Renal cortex interstitium (tissue), 15 donors: ENCODE measurements at places on chromosomes 7 and 10.

GRCh38 chr7:151110236-151110940, 24.1 kb downstream of the AGAP3 start:
- no peak for DNase-seq

GRCh38 chr7:84188786-84189405, 5.7 kb downstream of the SEMA3A start:
- no peak for DNase-seq

DNA sequence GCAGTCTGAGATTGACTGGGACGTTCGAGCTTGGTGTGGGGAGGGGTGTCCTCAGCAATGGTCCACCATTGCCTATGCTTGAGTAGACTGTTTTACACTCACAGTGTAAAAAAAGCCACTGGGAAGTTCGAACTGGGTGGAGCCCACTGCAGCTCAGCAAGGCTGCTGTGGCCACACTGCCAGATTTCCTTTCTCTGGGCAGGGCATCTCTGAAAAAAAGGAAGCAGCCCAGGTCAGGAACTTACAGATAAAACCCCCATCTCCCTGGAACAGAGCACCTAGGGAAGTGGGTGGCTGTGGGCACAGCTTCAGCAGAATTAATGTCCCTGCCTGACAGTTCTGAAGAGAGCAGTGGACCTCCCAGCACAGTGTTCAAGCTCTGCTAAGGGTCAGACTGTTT, 80.3 kb downstream of the BICC1 start:
- DNase-seq: no peak

DNA sequence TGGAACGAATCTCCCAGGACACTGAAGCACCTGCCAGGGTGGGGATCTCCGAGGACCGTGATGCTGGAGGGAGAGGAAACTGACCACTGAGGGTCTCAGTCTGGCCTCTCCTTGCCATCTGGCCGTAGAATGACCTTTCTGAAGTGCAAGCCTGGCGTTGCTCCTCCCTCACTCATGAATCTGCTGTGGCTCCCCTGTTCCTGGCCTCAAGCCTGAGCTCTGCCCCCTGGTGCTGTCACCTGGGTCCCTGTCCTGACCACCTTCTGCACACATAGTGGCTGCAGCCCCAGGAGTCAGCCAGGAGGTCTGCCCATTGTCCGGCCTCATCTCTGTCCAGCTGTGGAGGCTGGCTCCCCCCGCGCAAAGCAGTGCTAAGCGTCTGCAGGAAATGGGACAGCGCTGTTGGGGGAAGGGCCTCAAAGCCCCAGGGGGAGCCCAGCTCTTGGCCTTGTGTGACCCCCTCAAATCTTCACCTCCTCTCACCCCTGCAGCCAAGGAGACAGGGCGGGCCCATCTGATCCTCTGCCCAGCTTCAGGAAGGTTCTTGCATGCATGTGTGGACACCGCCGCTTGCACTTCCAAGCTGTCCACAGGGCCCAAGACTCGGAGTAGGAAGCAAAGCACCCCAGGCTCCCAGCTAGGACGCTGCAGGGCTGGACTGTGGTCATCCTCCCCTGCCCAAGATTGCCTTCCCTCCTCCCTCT, 65.7 kb downstream of the MYL10 start:
- DNase-seq: no peak

DNA sequence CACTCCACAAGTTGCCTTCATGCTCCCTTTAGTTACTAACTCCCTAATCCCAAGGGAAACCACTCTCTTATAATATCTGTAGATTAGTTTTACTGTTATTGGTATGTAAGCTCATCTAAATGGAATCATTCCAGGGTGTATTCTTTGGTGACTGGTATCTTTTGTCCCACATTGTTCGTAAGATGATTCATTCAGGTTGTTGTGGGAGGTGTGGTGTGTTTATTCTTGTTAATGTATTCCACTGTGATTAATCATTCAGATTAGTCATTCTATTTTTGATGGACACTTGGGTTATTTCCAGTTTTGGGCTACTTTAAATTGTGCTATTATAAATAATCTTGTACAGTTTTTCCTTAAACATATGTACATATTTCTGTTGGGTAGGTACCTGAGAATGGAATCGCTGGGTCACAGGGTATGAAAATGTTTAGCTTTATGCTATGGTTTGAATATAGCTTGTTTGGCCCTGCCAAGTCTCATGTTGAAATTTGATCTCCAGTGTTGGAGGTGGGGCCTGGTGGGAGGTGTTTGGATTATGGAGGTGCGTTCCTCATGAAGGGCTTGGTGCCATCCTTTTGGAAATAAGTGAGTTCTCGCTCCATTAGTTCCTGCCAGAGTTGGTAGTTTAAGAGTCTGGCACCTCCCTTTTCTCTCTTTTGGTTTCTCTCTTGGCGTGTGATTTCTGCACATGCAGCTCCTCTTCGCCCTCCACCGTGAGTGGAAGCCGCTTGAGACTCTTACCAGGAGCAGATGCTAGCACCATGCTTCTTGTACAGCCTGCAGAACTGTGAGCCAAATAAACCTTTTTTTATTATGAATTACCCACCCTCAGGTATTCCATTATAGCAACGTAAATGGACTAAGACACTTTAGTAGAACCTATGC, 13.8 kb downstream of the BTRC start:
- no peak for DNase-seq

GRCh38 chr10:34689053-34689452, 126.0 kb downstream of the PARD3 start:
- DNase-seq: no peak

- no peak for DNase-seq
These were observed 104.1 kb downstream of the PPP1R3C start for GRCh38 chr10:91528768-91529167.

GRCh38 chr10:70879207-70879606, 9.2 kb downstream of the PCBD1 start:
- no peak for DNase-seq

GRCh38 chr10:61852261-61852660, 49.2 kb upstream of the ARID5B start:
- no peak for DNase-seq
